ENCODE measurements at places on chromosomes 1 and 21.
A peak's percentile ranks its signal among the peaks of the same experiment; 100 is the strongest.

GRCh38 chr1:235613602-235614001, 36.0 kb downstream of the GNG4 start:
- no peak for DNase-seq

- no peak for DNase-seq
These were observed 36.6 kb downstream of the SLAMF6 start for GRCh38 chr1:160486453-160486852.

GRCh38 chr1:15849775-15850324, 2.3 kb downstream of the SPEN start:
- DNase-seq, result peak; percentile 89

DNA sequence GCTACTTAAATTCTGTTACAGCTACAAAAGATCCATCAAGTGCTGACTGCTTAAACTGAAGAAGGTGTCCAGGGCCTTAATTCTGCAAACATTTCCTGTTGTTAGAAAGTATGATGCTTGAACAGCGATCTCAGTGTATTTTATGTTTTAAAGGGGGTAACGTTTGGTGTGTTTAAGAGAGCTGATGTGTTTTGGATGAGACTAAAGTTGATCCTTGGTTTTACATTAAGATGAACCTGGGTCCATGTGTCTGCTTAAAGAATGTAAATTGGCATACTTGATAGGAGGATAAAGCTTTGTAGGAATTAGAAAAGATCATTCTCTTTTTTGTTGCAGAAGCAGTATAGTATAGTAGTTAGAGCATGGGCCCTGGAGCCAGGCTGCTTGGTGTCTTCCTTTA, 3.6 kb downstream of the IER5 start:
- no peak for DNase-seq

DNA sequence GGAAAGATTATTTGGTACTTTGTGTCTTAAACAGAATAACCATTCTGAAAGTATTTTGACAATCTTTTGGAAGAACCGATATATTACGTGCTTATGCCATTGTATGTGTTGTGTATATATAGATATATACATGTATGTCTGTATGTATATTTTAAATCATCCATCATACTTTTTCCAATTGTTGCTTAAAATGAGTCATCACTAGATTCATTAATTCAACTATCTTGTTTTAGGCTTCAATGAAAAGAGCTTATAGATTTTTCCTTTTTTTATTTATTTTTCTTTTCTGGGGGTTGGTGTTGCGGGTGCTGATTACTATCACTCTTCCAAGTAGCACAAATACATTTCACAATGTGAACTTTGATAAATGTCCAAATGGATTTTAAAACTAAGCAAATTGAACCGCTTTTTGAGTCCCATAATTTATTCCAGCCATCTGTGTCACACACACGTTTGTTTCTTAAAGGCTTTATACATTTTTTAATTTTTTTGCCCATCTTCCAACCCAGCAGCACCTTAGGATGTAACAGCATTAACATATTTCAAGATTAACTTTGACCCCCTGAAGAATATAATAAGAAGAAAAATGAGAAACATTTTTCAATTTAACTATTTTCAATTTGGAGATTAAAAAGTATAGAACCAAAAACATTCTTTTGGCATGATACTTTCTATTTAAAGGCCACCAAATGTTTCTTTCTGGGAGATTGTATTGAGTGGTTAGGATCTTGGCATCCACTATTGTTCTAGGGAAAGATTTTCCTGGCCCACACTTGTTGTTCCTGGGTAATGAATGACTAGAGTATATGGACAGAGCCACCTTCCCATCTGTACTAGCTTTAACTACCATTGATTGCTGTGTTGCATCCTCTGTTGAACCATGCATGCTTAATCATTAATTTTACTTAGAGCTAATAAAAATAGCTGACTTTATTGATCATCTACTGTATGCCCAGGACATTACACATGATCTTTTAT, 9.3 kb upstream of the DPYD start:
- DNase-seq, result no peak

DNA sequence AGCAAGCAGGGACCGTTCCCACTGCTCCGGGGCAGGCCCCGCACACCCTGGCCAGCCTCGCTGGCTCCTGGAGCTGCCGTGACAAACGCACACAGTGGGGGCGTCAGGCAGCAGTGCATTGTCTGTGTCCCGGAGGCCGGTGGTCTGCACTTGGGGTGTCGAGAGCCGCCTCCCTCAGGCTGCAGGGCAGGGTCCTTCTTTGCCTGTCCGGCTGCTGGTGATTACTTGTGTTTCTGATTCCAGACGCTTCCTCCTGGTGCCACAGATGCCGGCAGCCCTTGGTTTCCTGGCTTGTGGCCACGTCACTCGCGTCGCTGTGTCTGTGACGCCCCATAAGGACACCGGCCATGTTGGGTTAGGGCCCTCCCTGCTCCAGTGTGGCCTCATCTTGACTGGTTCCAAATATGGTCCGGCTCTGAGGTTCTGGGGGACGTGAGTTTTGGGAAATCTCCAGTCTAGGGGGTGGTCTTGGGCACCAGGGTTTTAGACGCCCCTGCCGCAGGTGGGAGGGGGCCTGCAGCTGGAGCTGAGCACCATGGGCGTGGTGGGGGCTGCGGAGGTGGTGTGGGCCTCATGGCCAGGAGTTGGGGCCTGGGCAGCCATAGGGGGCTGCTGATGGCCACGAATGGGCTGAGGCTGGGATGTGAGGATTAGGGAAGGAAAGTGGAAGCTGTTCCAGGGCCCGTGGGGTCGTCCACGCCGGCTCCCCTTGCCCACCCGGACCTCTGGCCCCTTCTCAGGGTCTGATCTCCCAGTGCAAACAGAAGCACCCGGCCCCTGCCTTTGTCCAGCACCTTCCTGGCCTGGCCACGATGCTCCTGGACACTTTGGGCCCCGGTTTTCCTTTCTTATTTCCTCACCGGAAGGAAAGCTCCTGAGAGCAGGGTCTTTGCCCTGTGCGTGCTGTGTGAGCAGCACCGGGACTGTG, 41.0 kb downstream of the SLX9 start:
- peak; percentile 40 for DNase-seq

DNA sequence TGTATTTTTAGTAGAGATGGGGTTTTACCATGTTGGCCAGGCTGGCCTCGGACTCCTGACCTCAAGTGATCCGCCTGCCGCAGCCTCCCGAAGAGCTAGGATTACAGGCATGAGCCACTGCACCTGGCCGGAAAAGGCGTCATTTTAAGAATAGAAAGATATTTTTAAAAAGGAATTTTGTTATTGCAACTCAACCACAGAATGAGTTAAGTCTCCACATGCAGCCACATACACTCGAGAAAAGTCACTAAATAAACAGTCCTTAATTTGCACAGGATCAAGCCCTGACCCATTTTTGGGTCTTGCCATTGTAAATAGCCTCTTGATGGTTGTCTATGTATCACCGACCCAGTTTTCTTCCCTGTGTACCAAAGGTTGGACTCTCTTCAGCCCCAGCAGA, 85.5 kb downstream of the FBXO2 start:
- DNase-seq, result no peak

DNA sequence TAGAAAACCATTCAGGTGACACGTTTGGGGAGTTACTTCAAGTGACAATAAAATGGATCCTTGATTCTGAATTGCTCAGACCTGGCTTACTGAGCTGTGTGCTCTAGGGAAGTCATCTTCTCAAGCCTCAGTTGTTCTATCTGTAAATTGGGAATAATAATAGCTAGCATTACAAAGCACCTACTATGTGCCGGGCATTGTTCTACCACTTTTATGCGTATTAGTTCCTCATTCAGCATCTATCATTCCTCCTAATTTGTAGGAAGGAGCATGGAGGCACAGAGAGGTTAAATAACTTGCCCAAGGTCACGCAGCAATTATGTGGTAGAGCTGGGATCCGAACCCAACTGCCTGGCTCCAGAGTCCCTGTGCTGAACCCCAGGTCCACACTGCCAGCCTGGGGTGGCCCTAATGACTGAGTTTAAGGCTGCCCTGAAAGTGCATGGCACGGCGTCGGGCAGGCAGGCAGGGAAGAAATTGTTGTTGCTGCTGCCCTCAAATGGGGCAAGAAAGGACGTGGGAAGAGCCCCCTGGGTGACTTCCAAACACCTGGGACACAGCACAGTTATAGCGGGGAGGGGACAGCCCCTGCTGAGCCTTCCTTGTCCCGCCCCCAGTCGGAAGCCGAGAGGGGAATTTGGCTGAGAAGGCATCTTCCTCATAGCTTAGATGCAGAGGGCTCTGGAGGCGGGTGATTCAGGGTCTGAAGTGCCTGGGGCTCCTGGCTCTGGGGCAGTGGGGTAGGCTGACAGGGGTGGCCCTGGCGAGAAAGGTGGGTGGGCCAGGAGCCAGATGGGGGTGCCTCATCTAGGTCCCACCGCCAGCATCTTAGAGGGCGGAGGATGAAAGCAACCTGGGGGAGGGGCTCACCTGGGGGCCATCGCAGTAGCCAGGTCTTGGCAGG, 86.5 kb upstream of the IFFO2 start:
- DNase-seq, result no peak

DNA sequence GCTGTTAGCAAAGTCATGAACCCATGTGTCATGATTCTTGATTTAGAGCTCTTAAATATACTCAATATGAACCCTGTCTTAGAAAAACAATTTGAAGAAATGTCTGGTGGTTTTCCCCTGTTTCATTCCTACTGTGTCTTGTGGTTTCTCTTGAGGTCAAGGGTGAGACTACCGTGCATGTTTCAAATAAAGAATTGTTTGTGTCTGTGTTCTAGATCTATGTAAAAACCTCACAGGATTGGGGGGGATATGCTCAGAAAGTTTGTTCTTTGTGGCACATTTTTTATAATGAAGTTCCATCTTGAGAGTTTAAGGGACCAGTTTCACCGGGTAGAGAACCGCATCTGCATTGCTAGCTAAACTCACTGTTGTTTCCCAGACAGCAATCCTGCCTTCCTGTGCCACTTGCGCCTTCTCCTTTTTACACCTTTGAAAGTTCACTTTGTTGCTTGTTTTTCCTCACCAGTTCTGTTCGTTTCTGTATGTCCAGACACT, 30.9 kb upstream of the CACYBP start:
- DNase-seq, result peak; percentile 66

DNA sequence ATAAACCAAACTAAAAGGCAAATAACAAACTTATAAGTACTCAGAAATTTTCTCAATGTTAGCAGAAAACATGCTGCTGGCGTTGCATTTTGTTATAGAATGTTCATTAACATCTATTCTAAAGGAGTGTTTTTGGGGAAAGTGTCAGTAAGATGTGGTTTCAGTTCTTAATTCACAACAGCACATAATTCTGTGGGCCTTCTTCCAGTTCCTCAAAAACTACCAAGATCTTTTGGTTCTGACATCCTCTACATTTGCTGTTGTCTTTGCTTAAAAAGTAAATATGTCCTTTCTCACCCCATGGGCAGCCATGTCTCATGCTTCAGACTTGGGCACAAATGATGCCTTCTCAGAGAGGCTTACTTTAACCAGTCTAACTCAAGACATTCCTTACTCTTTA, 152.5 kb downstream of the CDC7 start:
- DNase-seq, result no peak

GRCh38 chr1:24557711-24558131, 1.8 kb downstream of the NCMAP start:
- DNase-seq, result no peak

GRCh38 chr21:33843216-33843615, 72.4 kb downstream of the ATP5PO start:
- no peak for DNase-seq

GRCh38 chr1:155801149-155801548, 55.9 kb downstream of the GON4L start:
- DNase-seq, result peak; percentile 8

GRCh38 chr1:23446661-23447310, 22.2 kb upstream of the TCEA3 start:
- DNase-seq, result no peak

DNA sequence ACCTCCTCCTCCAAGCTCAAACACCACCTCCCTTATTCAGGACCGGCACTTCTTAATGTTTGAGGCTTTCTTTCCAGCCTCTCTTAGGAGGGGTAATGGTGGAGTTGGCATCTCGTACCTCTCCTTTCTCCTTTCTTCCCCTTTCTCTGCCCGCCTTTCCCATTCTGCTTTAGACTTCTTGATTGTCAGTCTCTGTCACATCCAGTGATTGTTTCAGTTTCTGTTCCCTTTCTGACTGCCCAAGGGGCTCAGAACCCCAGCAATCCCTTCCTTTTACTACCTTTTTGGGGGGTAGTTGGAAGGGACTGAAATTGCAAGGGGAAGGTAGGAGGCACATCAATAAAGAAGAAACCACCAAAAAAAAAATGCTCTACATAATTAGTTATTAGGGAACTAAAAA, 5.6 kb downstream of the ELK4 start:
- DNase-seq, result no peak

DNA sequence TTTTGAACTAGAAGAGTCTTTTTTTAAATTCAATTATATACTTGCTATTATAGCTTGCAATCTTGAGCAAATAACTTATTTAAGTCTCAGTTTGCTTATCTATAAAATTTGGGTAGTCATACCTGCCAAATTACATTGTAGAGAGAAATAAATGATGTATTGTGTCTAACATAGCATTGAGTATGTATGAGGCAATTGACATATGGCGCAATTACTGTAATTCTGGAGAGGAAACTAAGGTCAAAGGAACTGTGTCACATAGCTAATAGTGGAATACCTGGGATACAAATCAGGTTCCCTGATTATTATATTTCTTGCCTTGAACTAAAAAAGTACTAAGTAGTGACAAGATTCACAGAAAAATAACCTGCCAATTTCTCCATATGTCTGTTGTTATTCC, 302.5 kb downstream of the PDE4B start:
- no peak for DNase-seq

Measured in hematopoietic multipotent progenitor cell treated with erythropoietin and hydrocortisone succinate and interleukin-3 and kit ligand, for 4 days (in vitro differentiated cells).